Activated T-helper 1 cell treated with Interleukin-2 at 50 U/mL for 16 hours (primary cell): ENCODE measurements at places on chromosomes 7 and 10.

DNA sequence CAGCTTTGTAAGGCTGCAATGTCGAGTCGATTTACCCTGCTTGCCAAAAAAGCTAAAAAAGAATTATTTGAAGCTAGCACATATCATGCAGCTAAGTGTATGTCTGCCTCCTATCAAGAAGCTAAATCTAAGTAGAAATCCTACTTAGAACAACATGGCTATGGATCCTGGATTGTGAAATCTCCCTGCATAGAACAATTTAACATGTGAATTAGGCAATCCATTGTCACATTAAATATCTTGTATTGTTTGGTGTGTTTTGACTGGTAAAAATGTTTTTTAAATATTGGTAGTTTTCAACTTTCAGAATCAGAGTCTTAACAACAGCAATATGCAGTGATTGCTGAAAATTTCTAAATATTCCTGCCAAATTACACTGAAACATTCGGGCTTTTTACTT, 73.3 kb downstream of the SKIDA1 start:
- no peak for DNase-seq

- no peak for DNase-seq
Observed at GRCh38 chr10:101003639-101004206, 4.1 kb downstream of the LZTS2 start.

- no peak for DNase-seq
Observed at GRCh38 chr10:31143331-31143935, 111.8 kb upstream of the ZNF438 start.

DNA sequence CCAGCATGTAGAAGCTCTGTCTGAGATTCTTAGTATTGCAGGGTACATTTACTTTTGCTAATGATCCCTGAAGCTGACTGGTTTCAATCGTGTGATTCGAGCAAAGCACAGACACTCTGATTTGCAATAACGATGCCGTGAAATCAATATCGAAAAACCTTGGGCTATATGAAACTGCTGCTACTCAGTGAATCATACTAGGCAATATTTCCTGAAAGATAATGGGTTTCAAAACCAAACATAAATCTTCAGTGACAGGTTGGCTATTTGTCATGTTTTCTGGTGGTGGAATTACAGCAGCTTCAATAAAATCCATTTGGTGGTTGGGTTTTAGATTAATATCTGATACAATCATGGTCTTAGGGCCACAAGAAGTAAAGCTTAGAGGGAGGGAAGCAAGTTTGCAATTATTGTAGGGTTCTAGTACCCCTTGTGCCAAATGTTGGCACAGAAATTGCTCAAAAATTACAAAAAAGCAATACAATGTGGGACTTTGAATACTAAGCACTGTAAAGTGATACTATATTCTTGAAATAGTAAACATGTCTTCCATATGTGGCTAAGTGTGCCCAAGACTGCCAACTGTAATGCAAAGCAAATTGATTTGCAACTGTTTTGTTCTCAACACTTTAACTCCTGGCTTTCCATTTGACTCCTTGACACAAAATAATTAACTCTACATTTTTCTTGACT, 112.4 kb upstream of the JAZF1 start:
- no peak for DNase-seq

DNA sequence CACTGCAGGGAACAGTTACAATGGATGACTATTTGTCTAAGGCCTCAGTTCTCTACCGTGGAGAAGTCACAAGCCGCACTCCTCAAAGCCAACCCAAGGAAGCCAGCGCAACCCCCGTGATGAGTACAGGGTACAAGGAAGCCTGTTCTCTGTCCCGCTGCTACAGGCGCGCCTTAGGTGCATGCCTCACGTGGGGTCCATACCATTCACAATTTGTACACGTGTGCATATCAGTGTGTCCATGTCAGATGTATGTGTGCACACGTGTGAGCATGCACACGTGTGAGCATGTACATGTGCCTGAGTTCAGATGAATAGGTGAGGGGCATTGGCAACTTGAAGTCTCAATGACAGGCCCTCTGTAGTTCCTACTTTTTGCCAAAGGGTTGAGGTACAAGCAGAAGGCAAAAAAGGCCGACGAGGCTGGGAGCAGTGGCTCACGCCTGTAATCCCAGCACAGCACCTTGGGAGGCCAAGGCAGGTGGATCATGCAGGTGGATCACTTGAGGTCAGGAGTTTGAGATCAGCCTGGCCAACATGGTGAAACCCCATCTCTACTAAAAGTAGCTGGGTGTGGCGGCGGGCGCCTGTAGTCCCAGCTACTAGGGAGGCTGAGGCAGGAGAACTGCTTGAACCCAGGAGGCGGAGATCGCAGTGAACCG, 62.8 kb downstream of the CTBP2 start:
- no peak for DNase-seq

DNA sequence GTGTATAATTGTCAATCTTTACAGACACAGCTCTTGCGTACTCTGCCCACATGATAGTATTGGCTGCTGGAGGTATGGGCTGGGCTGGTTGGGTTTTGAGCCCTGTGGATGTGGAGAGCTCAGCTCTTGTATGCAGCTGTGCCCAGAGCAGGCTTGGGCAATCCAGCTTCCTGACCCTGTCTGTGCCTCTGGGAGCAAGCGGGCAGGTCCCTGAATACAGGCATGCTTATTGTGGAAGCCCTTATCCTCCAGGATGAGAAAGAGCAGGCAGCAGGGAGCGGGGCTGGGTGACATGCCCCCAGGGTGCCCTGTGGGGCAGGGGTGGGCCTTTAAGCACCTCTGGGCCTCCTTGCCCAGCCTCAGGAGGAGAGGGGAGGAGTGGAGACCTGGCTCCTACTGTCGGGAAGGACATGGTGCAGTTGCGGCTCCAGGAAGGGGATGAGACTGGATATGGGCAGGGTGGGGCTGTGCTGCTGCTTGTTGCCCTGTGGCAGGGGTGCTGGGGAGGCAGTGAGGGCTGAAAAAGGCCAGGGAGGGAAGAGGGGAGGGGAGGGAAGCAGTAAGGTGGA, 32.7 kb upstream of the SH2D4B start:
- DNase-seq, result no peak

GRCh38 chr10:6721480-6721879, 141.4 kb upstream of the PRKCQ start:
- DNase-seq, result no peak

DNA sequence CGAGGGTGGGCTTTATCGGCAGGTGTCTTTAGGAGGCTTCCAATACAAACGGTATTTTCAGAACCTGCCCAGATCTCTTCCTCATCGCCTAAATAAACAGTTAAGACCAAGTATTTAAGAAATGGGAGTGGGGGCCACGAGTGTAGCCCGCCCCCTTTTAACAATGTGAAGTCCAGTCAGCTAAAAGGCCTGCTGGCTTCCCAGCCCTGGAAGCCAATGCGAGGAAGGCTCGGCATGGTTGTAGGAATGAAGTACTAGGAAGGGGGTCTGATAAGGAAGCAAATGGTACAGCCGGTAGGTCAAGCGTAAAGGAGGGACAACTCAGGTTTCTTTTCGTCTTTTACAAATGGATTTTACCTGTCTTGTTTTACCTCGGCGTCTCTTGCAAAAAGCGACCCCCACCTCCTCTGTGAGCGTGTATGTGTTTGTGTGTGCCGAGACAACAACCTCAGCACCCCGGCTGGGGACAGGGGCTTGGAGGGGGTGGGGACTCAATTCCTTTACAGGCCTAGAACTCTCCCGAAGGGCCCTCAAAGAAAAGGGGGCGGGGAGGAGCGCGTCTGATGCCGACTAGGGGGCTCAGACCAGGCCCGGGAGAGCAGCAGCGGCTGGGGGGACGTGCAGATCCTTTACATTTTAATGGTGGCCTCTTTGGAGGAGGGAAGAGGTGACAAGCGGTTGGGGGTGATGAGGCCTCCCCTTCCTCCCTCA, 147.6 kb downstream of the GPR85 start:
- no peak for DNase-seq

DNA sequence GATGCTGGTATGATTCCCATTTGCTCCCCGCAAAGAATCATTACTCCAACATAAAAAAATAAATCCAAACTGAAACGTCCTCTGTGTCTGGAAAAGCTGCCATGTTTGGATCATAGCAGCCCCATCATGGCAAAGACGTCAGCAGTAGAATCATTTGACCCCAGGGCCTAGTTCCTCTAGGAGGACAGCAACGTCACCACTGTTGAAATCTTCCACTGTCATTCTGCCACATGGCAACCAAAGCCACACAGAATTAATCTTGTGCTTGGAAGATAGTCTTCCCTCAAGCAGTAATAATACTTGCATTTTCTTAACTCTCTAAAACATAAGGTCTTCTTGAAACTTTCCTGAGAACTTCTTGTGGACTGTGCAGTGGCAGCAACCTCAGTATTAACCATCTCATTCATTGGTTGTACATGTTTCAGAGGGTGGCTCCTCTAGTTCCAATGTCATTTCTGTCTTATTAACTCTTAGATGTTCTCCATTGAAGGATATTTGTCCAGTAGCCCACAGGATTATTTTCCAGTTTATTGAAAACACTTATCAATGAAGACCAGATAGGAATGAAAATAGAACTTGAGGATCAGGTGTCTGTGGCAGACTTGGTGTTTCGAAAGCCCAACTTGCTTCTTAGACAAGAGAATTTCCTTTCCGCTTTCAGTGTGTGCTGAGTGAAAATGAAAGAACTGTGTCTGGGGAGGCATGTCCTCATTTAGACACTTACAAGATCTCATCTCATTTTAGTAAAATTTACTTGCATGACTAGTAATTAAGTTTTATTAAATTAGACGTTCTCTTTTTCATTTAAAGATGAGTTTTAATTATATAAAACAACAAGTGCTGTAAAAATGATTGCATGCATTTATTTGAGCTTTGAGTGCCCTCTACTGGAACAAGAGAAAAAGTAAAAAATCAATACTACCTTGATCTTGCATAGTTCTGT, 28.9 kb upstream of the INHBA start:
- DNase-seq, result no peak

DNA sequence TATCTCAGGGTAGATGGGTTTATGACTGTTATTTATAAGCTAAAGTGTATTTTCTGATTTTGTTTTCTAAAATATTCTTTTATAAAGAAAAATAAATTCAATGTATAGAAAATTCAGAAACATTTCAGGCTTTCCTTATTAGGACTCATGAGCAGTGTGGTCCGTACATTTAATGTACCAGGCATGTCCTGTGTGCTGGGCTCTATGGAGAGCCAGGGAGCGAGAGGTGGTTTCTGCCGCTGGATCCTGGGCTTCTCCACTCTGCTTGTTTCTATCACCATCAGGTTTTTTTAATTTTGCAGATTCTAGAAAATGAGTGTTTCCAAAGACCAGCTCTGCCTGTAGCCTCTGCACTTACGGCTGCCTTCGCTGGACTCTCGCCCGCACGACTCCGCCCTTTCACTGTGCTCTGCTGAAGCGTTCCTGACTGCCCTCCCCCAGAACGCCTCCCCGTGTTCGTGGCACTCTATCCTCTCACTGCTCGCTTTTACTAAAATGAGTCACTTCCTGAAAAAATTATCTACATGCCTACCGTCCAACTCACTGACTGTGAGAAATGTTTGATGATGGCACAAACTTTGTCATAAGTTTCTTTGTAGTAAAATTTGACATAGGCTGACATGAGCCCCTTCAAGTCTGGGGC, 188.5 kb downstream of the ZMYND11 start:
- peak; percentile 21 for DNase-seq

- DNase-seq, result no peak
Observed at GRCh38 chr10:82277591-82277990, 402.6 kb downstream of the NRG3 start.

DNA sequence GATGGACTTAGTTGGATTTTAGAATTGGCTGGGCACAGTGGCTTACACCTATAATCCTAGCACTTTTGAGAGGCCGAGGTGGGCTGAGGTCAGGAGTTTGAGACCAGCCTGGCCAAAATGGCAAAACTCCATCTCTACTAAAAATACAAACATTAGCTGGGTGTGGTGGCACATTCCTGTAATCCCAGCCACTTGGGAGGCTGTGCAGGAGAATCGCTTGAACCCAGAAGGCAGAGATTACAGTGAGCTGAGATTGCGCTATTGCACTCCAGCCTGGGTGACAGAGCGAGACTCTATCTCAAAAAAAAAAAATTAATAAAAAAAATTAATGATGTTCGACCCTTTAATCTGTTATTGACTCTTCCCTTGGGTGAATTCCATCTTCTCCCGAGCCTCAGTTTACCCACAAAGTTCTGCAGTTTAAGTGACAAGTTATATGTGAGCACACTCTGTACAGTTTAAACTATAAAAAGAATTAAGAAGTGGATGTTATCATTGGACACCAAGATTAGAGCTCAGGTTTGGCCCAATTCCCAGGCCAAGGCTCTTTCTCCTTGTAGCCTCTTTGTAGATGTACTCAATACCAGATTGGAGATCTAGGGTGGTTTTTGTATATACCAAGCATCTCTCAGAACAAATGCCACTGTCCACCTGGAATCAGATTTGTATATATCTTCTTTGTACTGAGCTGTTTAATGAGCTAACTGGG, 15.0 kb downstream of the KAT6B start:
- no peak for DNase-seq

- DNase-seq, result no peak
Observed at GRCh38 chr10:103463499-103463898, 4.8 kb upstream of the CALHM1 start.

GRCh38 chr7:26166684-26167266, 14.8 kb downstream of the NFE2L3 start:
- DNase-seq, result no peak

DNA sequence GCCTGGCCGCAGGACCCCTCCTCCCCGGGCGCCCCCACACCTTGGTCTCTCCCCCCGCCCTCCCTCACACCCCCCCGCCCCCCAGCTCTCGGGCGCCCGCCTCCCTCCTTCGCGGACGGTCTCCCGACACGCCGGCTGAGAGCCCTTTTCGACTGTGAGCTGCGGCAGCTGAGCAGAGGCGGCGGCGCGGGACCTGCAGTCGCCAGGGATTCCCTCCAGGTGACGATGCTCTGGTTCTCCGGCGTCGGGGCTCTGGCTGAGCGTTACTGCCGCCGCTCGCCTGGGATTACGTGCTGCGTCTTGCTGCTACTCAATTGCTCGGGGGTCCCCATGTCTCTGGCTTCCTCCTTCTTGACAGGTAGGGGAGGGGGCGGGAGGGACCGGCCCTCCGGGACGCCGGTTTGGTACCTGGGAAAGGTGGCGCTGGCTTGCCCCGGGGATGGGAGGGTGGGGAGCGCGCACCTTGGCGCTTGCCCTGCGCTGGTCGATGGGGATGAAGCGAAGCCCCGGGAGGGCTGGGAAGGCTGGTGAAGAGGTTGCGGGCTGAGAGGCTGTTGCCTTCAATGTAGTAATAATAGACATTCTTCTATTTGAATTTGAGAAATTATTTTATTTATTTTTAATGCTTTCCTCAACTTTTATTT, at the start of gene BMPER:
Gene BMPER (plus strand): TSS at position 151 of the 644 bp plus-strand sequence. CDS start 75 bp downstream, at position 226.
- DNase-seq, result no peak

- DNase-seq, result no peak
Observed at GRCh38 chr10:86367152-86367951, 757 bp upstream of the GRID1 start.

- DNase-seq, result no peak
Observed at GRCh38 chr10:89589101-89589720, 53.8 kb upstream of the SLC16A12 start.
